Skeletal muscle cell (primary cell): ENCODE measurements at places on chromosomes 3 and 15.

GRCh38 chr15:78621810-78622402 lies 1.1 kb upstream of the CHRNA3 start:
- no peak for DNase-seq

DNA sequence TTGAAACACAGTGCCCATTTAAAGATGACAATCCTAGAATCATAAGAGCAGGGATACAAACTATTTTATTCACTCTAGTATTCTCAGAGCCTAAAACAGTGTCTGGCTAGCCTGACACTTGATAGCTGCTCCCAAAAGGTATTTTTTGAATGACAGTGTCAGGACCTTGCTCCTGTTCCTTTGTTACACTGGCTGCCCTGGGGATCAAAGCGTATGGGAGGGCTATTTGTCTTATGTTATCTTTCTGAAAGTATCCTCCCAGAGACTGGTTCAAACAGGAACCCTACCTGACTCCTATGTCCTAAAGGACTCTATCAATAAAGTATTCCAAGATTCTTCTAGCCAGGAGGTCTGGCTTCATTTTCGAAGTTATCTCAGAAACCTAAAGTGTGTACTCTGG lies 621.4 kb downstream of the FHIT start:
- no peak for DNase-seq

DNA sequence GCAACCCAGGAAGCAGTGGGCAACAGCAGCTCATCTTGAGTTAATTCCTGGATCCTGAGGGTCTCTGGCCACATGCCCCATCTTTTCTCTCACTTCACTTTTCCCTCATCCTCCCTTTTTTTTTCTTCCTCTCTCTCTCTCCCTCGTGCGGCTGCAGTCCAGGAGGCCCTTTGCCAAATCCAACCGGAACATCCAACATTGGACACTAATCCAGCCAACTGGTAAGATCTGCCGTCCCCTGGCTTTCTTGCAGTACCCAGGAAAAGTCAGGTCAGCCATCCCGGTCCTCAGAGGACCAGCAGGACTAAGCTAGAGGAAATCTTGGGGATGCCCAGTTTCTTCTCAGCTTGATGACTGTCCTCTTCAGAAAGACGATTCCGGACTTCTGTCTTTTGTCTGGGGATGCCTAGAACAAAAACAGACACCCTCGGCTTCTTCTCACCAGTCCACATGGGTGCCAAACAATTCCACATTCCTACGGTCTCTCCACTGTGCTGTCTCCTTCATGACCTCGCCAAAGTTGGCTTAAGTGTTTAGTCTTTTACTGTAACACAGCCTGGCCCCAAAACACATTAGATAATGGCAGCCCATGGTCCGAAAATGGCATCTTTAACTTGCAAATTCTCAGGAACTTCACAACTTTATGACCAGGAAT lies 115.6 kb downstream of the GSK3B start:
- DNase-seq = no peak

DNA sequence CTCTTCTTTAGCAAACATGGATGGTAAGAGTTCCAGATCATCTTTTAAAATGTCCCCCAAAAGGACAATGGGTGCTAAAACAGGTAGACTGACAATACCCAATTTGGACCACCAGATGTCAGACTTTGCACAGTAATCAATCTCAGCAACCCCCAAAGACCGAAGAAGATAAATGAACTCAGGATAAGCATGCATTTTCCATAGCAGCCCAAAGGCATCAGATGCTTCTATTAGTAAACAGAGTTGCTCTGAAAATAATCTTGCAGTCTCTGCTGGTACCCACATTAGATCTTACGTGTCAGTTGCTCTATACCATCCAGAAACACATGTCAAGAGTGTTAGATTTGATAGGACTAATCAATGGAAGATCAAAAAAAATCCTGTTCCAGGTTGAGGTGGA lies 20.6 kb downstream of the MYH15 start:
- DNase-seq = no peak

DNA sequence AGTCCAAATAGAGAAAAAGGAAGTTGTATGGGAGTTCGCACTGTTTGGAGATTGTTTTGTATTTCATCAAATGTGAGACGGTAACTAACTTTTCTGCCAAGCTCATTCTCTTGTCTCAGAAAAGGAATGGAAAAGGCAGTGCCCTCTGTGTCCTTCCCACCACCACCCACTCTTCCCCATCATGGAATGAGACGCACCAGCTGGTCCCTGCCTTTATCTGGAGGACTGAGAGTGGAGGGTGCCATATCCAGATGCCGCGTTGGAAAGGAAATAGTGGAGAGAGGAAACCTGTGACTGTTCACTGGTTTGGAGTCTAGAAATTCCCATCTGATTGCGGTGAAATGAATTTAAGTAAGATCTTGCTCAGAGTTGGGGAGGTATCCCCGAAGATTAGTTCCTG lies 3.7 kb upstream of the CCK start:
- DNase-seq = no peak

GRCh38 chr15:90667073-90667754 lies 49.9 kb upstream of the BLM start:
- DNase-seq = no peak

DNA sequence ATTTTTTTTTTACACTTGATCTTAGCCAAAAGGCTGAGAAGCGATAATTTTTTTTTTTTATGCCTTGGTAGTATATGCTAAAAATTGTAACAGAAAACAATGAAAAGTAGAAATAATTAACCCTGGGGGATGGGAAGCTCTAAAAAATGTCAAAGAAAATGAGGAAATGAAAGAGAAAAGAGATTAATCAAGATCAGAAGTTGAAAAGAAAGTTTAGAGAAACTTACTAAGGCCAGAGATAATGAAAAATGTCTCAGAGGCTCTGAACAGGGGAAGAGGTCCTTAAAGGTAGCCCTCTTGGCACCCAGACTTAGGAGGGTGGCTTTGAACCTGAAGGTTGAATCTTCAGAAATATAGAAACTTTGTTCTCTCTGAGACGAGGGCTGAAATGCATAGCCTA lies 58.6 kb upstream of the ZBED2 start:
- DNase-seq = no peak

DNA sequence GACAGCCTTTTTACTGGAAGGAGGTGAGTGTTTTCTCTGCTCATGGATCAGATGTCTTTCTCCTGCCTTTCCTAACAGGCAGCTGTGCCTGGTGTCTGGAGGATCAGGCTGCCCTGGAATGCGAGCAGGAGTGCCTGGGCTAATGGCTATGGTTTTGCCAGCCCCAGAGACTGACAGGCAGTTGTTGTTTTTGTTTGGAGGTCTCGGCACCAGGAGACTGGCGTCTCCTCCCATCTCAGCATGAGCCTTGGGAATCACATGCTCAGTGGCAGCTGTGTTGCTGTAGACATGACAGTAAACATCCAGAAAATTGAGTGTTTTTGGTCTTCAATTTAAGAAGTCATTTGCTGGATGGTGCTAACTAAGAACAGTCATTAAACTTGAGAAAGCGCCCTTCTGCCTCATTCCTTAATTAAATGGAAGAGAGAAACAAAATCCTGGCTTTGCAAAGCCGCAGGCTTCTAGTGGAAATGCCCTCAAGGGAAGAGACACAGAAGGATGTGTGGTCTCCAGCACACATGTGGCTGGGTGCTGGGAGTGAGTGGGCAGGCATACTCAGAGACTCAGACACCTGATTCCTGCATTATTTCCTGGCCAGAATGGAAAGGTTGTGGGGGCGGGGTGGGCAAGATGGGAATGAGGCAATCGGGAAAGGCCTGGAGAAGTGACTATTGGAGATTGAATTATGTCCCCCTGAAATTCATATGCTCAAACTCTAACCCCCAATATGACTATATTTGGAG lies 97.0 kb upstream of the NMNAT3 start:
- DNase-seq = peak; percentile 53

GRCh38 chr15:77481670-77482069 lies 61.0 kb downstream of the HMG20A start:
- DNase-seq = peak; percentile 34

GRCh38 chr3:15657016-15657415 lies 55.5 kb downstream of the BTD start:
- DNase-seq = no peak

- no peak for DNase-seq
These were observed 277.9 kb upstream of the NR2F2 start for GRCh38 chr15:96052572-96053030.

DNA sequence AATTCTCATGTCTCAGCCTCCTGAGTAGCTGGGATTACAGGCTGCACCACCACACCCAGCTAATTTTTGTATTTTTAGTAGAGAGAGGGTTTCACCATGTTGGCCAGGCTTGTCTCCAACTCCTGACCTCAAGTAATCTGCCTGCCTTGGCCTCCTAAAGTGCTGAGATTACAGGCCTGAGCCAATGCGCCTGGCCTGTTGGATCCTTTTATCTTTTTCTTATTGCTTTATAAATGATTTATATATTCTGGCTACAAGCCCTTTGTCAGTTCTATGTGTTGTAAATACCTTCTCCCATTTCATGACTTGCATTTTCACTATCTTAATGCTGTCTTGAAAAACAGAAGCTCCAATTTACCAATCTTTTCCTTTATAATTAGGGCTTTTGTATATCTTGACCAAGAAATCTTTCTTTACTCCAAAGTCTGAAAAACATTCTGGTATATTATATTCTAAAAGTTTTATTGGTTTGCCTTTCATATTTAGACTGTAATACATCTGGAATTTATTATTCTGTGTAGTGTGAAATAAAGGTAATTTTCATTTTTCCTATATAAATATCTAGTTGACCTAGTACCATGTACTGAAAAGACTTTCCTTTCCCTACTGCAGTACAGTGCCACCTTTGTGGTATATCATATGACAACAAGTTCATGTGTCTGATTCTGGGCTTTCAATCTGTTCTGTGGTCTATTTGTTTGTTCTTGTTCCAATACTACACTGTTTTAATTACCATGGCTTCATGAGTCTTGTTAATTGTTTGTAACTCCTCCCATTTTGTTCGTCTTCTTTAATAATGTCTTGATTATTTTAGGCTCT lies 52.9 kb upstream of the RNU6-1 start:
- DNase-seq = no peak

GRCh38 chr3:535566-536416 lies 339.2 kb downstream of the CHL1 start:
- no peak for DNase-seq

DNA sequence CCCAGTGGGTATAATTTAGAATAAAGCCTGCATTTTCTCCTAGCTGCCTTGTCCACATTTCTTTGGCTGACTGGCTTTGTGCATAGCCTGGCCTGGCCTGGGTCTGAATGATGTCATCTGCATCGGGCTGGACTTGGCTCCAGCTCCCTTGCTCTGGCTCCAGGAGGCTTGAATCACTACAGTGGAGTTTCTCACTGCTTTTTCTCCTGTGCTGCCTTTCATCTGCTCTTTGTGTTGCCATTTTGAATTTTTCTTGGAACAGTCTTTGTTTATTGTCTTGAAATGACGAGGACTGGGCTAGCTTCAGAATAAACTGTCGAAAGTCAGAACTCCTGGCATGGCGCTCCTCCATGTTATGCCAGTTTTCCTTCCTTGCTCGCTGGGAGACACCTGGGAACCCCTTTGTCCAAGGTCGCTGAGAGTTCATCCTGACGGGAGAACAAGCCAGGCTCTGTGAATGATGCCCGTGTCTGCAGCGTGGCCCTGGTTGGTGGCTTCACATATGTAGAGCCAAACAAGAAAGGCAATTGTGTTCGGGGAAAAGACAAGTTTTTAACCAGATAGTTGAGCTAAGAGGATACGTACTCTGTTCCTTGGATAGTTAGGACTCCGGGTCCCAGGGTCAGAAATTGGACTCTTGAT lies 258.9 kb downstream of the PDZRN3 start:
- DNase-seq = peak; percentile 41

DNA sequence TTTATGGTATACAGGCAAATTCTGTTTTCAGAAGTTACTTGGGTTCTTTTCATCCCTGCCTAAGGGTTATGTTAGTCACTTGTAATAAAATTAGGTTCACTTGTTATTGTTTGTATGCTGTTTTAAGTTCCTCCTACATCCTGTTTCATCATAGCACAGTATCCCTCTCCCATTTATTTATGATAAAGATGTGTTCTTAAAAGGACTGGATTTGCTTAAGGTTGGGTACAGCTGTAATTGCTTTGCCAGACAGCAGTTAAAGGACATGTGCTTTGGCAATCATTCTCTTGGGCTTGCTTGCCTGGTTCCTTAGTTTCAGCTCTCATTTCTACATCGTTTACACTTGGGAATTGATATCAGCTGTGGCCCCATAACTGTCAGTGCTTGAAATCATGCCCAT lies 11.7 kb downstream of the ATP2C1 start:
- peak; percentile 58 for DNase-seq

DNA sequence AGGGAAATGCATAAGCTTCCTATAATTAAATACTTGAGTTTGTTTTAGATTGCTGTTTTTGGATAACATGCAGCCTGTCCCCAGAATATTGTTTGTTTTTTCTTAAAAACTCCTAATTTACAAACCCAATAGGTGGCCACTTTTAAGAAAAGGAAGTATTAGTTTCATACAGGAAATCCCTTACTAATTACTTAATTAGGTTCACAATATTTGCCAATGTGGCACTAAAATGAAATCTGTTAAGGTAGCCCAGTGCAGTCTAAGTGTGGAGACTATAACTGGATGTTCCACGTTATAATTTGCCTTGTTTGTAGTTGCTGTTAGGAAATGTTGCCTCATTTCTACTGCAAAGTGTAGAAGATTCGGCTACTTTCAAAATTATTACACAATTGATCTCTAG lies 195.8 kb downstream of the BBX start:
- no peak for DNase-seq

- no peak for DNase-seq
These were observed 8.2 kb downstream of the OSBPL11 start for GRCh38 chr3:125587039-125587648.

- DNase-seq = no peak
These were observed 8.3 kb upstream of the ANKUB1 start for GRCh38 chr3:149800693-149801092.

- DNase-seq = no peak
These were observed 12.6 kb upstream of the VIPR1 start for GRCh38 chr3:42489937-42490227.

GRCh38 chr3:988785-989184 lies 104.0 kb upstream of the CNTN6 start:
- no peak for DNase-seq

- no peak for DNase-seq
These were observed 43.5 kb upstream of the RNU6-1 start for GRCh38 chr15:67883234-67883773.

DNA sequence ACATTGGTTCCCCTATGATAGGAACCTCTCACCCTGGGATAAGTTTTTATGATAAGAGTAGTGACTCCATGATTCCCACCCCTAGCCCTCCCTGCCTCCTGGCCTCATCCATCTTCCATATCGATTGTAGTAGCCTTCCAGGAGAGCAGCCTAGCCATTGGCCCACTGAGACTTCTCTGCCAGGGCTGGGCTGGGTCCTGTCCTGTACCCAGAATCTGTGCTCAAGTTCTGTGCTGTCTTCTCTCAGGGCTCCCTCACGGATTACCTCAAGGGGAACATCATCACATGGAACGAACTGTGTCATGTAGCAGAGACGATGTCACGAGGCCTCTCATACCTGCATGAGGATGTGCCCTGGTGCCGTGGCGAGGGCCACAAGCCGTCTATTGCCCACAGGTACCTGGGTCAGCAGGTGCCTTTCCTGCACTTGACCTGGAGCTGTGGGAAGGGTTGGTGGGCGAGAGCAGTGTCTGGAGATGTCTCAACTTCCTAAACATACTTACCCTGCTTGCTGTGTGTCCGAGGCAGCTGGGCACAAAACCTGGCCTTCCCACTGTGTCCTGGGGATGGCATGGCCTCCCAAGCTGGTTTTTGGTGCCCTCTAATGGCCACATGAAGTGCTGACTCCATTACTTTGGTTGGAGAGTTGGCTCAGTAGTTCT lies 16.6 kb upstream of the EXOG start:
- DNase-seq = no peak

GRCh38 chr3:58798312-58798711 lies 131.7 kb upstream of the FAM3D start:
- DNase-seq = no peak

- no peak for DNase-seq
These were observed 791.3 kb upstream of the LMCD1 start for GRCh38 chr3:7710284-7710683.

- no peak for DNase-seq
These were observed 623.0 kb downstream of the NTRK3 start for GRCh38 chr15:87633525-87633924.
